GM12892 (cell line): ENCODE measurements at places on chromosomes 3 and 15.

DNA sequence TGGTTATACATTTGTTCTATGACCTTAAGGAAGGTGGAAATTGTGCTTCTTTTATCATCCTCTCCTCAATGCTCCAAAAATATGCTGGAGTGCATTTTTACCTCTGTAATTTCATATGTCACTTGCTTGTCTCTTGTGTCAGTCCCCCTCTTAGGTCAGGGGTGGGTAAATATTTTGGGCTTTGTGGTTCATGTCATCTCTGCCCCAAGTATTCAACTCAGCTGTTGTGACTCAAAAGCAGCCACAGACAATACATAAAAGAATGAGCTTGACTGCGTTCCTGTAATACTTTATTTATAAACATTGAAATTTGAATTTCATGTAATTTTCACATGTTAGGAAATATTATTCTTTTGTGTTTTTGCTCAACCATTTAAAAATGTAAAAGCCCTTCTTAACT lies 60.4 kb upstream of the SLC24A5 start:
- no peak for DNase-seq

- DNase-seq, result no peak
These were observed 57.7 kb downstream of the DNAJB8 start for GRCh38 chr3:128408693-128409623.

- DNase-seq, result no peak
These were observed 11.4 kb upstream of the OCA2 start for GRCh38 chr15:28110481-28110881.

DNA sequence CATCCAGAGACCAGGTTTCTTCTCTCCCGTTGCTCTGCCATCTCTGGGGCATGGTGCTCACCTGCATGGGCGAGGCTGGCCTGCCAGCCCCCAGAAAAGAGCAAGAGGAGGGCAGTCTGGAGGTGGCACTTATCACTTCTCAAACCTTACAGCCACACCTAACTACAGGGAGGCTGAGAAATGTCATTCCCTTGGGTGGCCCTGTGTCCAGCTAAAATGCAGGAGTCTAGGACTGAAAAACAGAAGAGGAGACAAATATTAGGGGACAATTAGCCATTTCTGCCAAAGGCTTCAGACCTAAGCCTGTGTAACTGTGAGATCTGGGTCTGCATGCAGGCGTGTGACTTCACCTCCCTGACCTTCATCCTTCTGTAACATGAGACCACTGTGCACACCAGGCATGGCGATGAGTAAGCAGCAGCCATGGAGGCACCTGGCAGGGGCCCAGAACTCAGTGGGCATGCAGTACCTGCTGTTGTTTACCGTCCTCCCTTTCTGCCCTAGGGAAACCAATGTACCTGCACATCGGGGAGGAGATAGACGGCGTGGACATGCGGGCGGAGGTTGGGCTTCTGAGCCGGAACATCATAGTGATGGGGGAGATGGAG lies 83.4 kb downstream of the MESD start:
- no peak for DNase-seq

DNA sequence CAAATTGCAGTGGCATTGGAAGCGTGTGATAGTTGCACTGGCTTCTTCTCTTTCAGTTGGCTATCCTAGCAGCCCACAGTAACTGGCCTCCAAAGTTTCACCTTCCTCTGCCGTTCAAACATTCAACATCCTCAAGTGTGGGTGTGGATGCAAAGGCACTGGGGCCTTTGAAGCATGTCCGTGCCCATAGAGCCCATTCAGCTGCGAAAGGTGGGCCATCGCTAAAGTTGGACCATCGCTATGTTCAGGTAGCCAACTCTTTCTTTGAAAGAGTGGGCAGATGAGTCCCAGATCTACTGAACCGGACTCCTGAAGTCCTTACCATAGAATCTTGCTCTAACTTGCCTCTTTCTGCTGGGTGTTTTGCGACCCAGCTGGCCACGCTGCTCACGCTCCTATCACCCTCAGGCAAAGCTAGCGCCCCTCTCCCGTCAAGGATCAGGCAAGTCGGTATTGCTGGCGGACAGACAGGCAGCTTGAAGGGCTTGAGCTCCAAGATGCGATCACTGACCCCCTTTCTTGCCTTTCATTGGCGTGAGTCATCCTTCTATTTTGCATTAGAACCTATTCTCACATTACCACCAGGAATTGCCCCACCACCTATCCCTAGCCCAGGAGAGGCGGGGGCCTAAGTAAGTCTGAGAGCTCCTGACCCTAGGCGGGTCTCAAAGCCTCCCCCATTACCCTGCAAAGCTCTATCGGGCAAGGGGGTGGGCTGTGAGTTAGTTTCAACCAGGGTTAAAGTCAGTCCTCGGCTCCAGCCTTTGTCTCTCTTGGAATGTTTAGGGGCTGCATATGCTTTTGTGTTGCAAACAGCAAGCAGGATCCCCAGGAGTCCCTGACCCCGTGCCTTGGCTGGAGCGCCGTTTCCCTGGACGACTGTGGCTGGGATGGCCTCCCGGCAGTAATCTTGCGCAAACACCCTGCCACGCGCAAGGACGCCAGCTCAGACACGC lies 28.7 kb downstream of the ZIC4 start:
- no peak for DNase-seq

DNA sequence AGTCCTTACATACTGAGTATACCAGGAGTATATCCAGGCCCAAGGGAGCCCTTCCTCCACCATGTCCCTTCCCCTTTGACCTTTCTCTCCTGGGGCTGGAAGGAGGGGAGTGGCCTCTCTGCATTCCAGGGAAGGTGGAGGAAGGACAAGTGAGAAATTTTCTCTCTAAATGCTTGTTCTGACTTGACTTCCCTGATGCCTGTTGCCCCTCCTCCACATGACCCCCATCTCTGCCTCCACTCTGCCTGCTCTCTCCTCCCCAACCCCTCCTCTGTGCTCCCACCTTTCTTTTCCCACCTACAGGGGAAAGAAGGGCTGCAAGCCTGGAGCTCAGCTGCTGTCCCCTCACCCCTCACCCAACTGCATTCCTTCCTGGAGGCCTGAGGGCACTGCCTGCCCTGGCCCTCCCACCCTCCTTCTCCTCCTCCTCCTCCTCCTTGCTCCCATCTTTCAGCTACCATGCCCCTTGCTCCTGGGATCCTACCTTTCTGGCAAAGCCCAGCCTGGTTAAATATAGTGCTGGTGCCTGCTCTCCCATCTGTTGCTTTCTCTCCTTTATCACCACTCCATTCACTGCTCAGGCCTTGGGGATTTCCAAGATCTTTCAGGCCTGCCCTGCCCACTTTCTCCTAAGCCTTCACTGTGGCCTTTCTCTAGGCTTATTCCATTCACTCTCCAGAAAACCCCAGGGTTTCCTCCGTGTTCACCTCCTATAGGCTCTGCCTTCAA lies 8.5 kb upstream of the DAG1 start:
- DNase-seq, result no peak

DNA sequence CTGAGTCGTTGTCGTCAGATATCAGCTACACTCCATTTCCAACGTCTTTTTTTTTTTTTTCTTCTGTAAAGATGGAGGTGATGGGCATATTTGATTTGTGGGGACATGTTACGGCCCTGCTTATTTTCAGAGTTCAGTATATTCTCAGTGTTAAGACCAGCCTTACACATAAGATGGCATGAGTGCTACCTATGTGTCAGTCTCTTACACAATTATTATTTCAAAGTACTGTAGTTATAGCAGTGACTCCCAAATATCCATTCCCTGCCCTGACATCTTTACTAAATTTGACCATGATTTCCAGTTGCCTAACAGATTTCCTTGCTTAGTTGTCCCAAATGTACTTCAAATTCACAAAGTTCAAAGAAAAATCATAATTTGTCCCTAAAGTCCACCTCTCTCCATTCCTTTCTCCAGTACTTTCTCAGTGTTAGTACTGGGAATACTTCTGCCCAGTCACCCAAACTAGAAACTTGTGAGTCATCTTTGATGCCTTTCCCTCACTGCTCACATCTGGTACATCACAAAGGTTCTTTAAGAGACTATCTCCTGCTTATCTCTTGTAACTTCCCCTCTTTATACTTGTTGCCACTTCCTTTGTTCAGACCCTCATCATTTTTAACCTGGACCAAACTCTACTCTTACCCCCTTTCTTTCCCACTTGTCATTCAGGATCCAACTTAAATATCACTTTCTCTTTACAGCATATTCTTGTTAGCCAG lies 67.0 kb downstream of the ZNF609 start:
- no peak for DNase-seq

DNA sequence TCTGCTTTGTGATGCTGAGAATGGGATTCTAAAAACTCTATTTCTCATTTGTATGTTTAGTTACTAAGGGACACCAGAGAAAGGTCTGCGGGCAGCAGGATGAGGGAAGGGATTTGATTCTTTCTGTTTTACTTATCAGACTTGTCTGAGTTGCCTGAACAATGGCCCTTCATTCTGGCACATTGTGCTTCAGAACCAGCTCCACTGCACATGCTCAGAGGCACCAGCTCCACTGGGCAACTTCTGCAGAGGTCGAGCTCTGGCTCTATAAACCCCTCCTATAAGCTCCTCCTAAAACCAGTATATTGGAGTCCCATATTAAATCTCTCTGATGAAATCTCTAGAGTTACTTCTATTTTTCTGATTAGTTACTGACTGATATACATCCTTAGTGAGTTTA lies 453.2 kb upstream of the CDIN1 start:
- DNase-seq, result no peak

DNA sequence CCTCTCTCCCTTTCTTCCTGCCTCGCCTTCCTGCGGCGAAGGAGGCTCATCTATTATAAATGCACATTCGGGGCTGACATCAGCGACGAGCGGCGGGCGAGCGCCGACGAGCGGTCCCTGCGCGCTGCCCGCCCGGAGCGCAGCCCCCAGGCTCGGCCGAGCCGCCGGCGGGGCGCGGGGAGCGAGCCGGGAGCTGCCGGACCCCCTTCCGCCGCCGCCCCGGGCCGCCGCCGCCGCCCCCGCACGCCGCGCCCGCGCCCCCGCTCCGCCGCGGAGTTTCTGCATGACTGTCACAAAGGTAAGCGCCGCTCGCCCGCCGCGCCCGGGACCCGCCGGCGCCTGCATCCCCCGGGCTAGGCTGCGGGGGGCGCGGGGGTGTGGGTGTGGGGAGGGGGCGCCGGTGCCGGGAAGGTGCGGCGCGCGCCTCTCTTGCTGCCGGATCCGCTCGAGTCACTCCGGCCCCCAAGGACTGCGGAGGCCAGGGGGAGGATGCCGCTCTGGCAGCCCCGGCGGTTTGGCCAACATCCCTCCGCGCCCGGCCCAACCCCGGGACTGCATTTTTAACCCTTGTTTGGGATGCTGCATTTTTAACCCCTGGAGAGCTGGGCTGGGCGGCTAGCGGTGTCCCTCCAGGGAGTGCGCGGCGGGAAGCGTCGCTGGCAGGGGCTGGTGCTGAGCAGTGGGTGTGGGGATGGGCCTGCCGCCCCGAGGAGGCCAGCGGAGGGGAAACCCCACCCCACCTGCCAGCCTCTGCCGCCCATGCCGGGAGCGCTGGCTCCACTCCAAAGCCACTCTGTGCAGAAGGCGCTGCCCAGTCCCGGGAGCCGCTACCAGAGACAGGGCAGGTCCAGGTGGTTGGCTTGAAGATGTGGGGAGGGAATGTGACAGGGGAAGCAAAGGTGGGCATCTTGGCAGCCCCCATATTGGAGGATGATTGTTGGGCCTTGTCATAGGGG lies at the start of gene CORO2B:
Gene CORO2B (plus strand): TSS at position 14 of the 956 bp plus-strand sequence. CDS start 270 bp downstream, at position 284.
- DNase-seq, result no peak

- DNase-seq, result no peak
These were observed 58.0 kb downstream of the ITPR1 start for GRCh38 chr3:4551051-4551711.

- no peak for DNase-seq
These were observed 18.3 kb downstream of the OSTN start for GRCh38 chr3:191217301-191217700.

DNA sequence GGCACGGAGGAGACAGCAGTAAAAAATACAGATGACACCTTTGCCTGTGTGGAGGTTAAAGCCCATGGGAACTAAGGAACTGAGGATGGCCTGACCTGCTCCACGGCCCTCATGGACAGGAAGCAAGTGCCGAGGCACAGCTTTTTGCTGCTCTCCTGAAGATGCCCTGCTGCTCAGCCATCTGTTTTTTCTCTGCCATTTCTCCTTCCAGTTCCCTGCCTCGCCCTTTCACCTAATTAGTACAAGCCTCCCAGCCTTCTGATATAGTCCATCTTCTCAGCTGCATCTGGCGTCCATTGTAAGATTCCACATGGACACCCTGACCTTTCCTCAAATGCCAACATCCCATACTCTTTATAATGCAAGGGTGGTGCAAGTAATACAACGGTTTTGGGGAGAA lies 11.8 kb upstream of the CXCR6 start:
- DNase-seq, result no peak

GRCh38 chr3:46668116-46668515 lies 25.4 kb downstream of the ALS2CL start:
- peak; percentile 7 for DNase-seq

GRCh38 chr3:121482660-121483059 lies 63.1 kb downstream of the POLQ start:
- no peak for DNase-seq

GRCh38 chr3:59266551-59266950 lies 216.7 kb upstream of the CFAP20DC start:
- no peak for DNase-seq

DNA sequence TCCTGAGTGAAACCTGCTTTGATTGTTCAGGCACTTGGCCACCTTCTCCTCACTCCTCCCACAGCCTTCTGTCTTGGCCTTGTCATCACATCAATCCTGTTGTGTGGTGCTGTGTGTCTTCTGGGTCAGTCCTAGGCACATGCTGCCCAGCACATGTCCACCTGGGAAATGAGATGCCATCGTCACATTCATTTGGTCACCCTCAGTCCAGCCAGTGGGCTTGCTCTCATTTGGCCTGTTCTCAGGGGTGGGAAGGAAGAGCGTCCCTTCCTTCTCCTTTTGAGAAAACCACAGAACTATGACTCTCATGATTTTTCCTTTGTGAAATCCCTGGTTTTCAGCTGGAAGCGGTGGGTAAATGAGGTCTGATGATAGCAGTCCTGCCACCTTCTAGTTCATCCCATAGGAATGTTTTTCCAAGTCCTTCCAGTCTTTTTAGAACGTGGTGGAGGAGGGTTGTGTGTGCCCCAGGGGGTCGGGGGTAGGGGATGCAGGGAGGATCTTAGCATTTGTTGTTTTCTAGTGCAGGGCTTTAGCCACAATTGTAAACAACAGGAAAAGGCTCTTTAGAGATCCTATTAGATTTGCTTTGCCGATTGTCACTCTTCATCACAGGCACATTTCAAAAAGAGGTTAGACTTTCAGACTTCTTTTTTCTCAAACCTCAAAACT lies 8.4 kb upstream of the PLA1A start:
- DNase-seq, result no peak

GRCh38 chr3:132641837-132642538 lies 17.6 kb downstream of the ACAD11 start:
- DNase-seq, result no peak

- DNase-seq, result no peak
These were observed 253.3 kb upstream of the SUCLG2 start for GRCh38 chr3:67907735-67908134.

- DNase-seq, result no peak
These were observed 72.1 kb upstream of the TNIK start for GRCh38 chr3:171532294-171532693.
